ENCODE measurements at places on chromosomes 3 and 15.
A peak's percentile ranks its signal among the peaks of the same experiment; 100 is the strongest.

DNA sequence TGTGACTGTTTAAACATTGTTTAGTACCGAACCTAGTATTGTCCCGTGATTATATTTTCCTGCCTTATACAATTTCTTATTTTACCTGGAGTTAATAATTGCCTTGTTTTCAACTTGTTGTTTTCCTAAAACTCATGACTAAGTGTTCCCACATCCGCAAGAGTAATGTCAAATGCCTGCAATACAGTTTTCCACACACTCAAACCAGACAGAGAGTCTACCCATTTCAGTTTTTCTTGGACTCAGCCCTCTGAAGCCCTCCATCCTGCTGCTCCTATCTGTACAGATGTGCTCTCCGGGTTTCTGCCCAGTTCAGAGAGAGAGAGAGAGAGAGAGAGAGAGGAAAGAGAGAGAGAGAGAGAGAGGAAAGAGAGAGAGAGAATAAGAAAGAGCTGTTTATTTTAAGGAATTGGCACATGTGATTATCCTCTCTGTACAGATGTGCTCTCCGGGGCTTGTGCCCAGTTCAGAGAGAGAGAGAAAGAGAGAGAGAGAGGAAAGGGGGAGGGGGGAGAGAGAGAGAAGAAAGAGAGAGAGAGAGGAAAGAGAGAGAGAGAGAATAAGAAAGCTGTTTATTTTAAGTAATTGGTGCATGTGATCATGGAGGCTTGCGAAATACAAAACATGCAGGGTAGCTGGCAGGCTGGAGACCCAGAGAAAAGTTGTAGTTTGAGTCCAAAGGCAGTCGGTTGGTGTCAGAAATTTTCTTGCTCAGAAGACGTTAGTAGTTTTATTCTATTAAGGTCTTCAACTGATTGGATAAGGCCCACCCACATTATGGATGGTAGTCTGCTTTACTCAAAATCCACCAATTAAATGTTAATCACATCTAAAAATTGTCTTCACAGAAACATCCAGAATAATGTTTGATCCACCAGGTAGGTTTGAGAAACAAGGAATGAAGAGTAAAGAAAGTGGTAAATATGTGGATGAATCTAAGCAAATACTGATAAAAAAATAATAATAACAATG lies 104.1 kb upstream of the GOLGA8J start:
- no peak for DNase-seq

DNA sequence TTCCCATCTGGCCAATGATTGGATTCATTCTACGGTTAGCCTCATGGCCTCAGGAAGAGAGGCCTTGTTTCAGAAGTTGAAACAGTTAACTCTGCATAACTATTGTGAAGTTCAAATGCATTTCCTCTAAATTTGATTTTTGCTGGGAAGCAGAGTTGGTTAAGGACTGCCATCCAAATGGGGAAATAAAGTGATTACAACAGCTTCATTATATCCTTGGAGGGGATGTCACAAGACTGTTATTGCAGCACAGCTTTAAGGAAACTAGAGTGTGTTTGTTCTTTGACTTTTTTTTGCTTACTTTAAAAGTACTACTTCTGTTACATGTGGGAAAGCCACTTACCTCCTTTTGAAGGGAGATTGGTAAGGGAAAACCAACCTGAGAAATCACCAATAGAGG lies 164.8 kb downstream of the AKAP13 start:
- DNase-seq, result no peak

- no peak for DNase-seq
Observed at GRCh38 chr15:47669221-47669620, 48.1 kb upstream of the SEMA6D start.

- no peak for DNase-seq
Observed at GRCh38 chr15:36358523-36358922, 220.9 kb upstream of the CDIN1 start.

DNA sequence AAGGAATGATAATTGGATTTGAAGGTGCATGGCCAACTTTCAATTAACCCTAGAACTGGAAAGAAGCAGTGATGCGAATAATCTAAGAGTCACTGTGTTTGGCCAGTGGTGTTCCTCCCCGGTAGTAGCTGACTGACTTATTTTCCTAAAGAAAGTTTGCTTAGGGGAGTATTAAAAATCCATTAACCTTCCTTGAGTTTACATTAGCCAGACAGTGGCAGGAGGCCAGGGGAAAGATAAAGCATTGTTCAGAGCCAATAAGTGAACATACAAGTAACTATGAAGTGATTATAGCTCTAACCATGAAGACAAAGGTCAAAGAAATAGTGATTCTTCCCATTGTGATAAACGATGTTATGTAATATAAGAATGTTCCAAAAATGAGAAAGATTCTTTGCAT lies 8.9 kb upstream of the TMEM202 start:
- no peak for DNase-seq

- no peak for DNase-seq
Observed at GRCh38 chr15:88711806-88712205, 73.0 kb downstream of the ISG20 start.

DNA sequence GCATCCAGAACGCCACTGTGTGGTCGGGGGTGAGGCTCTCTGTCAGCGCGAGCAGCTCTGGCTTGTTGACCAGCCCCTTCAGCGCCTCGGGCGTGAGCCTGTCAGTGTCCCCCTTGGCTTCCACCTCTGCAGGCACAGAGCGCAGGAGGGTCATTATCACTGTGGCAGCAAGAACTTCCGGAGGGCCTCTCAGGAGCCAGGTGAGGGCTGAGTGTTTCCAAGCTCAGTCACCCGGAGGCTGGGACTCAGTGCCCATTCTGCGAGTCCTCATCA lies 9.0 kb downstream of the ARPIN start:
- no peak for DNase-seq

DNA sequence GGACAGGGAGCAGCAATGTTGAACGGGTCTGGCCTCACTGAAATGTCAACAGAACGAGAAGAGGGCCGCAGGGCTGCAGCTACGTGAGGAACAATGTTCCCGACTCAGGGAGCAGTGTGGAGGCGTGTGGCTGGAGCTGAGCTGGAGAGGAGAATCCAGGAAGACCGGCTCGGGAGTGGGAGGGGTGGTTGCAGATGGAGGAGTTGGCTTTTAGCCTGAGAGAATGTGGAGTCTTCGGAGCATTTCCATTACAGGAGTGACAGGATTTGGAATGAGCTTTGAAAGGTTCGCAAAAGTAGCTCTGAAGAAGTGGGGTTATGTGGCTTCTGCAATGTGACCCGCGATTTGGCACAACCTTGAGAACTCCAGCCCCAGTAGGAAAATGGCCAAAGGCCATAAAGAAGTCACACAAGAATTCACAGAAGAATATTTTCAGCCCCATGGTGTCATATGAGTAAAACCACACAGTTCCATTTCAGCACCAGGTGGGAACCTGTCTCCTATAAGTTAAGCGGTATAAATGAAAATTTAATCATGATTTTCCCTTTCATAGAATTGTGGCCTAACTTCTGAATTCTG lies 78.8 kb upstream of the NSMCE3 start:
- no peak for DNase-seq

- no peak for DNase-seq
Observed at GRCh38 chr3:186035277-186035676, 73.6 kb downstream of the ETV5 start.

DNA sequence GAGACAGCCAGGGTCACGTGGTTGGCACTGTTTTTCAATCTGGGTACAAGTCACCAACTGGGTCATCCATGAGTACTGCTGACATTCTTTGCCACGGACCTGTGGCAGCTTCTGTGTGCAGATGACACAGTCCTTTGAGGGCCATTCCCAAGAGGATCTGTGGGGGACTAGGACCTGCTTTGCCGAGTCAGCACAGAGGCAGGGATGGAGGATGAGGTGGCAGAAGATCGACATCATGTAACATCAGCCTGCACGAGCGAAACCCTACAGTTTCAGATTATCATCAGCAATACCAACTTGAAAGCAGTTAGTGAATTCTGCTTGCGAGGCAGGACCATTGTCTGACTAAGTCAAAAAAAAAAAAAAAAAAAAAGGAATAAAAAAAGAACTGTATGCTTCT lies 227.7 kb downstream of the FOXP1 start:
- no peak for DNase-seq

GRCh38 chr15:91965501-91966193 lies 112.1 kb downstream of the SLCO3A1 start:
- peak; percentile 42 for DNase-seq

GRCh38 chr3:16334909-16335308 lies 69.9 kb downstream of the OXNAD1 start:
- DNase-seq, result no peak

GRCh38 chr3:52920841-52921240 lies 23.5 kb upstream of the STIMATE start:
- no peak for DNase-seq

GRCh38 chr3:114887806-114888205 lies 259.3 kb downstream of the ZBTB20 start:
- no peak for DNase-seq

DNA sequence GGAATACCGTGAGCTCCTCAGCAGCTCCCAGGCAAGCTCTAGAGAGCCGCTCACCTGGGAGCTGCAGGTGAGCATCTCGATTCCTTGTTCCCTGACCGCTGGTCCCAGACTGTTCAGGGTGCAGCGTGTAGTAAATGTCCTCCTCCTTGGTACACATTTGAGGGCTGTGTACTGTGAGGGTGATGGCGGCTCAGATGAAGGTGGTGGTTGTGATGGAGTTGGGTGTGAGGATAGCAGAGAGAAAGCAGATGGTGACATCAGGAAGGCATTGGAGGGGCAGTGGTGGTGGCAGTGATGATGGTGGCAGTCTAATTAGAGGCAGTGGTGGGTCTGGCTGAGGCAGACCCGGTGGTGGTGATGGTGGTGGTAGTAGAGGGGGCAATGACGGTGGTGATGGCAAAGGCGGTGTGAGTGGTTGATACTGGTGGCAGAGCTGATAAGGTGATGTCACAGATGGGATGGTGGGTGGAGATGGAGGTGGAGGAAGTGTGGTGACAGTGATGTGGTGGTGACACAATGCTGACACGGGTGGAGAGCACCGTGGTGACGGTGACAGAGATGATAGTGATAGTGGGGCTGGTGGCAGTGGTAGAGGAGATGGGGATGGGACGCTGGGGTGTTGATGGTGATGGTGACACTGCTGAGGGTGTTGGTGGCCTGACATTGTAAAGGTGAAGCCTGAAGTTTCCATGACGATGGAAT lies at the start of gene DNAJB8:
Gene DNAJB8 (minus strand): TSS at position 51 of the 702 bp plus-strand sequence. CDS start 3,645 bp downstream, outside the sequence.
- no peak for DNase-seq

DNA sequence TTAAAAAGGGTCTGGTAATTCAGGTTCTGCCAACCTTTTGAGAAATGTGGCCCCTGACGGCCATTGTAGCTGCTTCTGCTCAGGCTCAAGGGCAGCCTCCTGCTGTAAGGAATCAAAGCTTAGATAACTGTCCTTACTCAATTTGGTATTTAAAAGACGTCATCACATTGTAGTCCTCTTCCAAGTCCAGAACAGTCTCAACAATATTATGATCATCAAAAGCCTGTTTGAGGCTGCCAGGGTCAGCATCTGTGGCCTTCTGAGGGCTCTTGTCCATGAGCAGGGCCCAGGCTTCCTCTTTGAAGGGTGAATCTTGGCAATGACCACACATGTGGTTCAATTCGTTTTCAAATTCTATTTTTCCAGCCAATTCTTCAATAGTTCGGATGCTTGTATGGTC lies 6.0 kb downstream of the C3orf62 start:
- DNase-seq, result no peak

All from GOT3 (cell line).